Karpas-422 (cell line): ENCODE measurements at places on chromosomes 3 and 15. TPM values are rescaled to one million over a fixed set of nuclear protein-coding genes. Genes with fewer than 3 reads are reported as not detected.
A peak's percentile ranks its signal among the peaks of the same experiment; 100 is the strongest.

DNA sequence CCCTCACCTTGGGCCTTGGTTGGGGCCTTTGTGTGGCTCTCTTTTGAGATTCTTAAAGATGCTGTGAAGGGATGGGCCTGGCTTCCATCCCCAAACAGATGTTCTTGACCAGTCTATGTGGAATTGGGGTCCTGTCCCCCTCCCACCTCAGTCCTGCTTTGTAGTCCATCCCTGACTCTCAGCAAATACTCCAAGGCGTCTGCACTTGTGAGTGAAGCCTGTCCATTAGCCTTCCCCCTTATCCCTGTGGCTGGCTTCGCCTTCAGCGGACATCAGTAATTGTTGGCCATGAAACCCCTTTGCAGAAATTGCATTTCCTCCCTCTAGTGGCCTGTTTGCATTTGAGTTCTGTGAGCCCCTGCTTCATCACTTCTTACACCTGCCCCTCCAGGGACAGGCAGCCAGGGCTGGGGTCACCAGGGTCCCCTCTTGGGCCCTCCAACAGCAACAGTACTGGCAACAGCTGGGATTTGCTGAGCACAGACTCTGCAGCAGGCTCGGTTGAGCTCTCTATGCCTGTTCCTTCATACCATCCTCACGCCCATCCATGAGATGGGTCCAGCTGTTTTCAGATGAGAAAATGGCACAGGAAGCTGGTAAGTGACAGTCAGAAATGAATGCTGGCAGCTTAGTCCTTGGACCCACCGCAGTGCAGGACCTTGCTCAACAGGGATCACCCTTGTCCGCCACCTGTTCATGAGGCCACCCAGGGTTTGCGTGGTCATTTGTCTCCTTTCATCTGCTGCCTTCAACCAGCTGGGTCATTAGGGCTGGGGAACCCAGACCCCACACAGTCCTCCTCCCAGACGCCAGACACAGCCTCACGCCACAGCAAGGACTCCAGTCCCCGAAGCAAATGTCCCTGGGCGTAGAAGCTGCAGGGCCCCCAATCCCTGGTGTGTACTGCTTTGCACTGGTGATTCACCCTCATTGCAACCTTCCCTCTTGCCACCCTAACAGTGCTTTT lies 8.9 kb upstream of the LRRK1 start:
- no peak for DNase-seq

DNA sequence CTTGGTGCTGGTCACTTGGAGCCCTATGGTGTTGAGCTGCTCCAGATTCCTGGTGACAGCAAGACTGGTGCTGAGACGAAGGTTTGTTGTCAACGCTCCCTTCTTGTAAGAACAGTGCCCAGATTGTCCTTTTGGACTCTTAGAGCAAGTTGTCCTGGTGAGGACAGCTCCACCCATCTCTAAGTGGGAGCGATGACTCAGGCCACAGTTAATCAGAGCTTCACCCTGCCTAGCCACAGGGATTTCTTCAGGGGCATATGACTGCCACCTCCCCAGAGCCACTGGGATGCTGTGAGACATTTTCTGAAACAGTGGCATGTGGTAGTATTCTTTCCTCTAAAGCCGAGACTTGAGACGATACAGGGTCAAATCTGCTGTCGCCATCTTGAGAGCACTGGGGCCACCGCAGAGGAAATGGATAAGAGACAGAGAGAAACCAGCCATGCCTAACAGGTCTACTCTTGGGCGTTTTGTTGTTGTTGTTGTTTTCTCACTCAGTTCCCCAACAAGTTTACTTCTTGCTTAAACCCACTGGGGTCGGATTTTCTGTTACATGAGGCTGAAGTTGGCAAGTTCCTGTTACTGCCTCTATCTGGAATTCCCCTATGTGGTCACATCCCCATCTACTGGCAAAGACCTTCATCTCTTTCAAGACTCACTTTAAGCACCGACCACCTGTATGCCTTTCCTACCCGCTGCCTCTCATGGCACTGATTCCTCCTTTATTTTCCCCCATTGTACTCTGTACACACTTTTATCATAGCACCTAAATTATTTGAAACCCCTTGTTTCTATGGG lies 16.0 kb upstream of the PCOLCE2 start:
- DNase-seq, result peak; percentile 49

The AADACL2 gene
- not detected in 2 replicates for total RNA-seq

DNA sequence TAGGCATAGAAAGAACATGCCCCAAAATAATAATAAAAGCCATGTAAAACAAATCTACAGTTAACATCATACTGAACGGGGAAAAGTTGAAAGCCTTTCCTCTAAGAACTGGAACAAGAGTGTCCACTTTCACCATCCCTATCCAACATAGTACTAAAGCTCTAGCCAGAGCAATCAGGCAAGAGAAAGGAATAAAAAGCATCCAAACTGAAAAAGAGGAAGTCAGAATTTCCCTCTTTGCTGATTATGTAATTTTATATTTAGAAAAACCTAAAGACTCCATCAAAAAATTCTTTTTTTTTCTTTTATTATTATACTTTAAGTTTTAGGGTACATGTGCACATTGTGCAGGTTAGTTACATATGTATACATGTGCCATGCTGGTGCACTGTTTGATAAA lies 661.6 kb upstream of the CBLB start:
- DNase-seq, result no peak

DNA sequence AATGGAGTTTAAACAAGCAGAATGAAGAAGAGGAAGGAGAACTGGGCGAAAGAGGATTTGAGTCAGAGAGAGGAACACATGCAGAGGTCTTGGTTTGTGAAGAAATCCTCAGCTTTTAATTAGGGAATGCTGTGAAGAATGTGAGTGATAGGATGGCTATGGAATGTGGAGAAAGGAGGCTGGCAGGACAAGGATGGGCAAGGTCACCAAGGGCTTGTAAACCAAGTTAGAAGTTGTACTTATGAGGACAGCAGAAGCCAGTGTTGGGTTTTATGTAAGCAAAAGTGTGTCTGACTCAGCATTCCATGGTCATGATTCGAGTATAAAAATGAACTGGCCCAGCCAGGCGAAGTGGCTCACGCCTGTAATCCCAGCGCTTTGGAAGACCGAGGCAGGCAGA lies 60.0 kb upstream of the IL12A start:
- DNase-seq, result no peak

The RASGRP1 gene
- total RNA-seq, result 51.2 and 71.1 TPM in 2 replicates

GRCh38 chr3:175005881-175006280 lies 146.7 kb downstream of the NAALADL2 start:
- no peak for DNase-seq

GRCh38 chr15:81784751-81785150 lies 261.1 kb downstream of the MEX3B start:
- DNase-seq, result no peak

The CHRNA7 gene
- not detected in 2 replicates for total RNA-seq
